Kidney (tissue), 22 donors: ENCODE measurements at places on chromosomes 11 and 22. TPM values are rescaled to one million over a fixed set of nuclear protein-coding genes. Genes with fewer than 3 reads are reported as not detected.

DNA sequence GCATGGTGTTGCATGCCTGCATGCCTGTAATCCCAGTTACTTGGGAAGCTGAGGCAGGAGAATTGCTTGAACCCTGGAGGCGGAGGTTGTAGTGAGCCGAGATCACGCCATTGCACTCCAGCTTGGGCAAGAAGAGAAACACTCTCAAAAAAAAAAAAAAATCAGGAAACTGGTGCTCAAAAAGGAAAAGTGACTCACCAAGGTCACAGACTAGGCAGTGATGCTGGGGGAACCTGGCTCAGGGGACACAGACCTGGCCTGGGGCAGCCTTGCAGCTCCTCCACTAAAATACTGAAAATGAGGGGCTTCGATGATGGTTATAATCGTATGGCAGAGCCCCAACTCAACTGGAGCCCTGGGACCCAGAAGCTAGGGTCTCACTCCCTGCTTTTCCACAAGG lies 8.1 kb upstream of the SLC35E4 start:
- no peak for DNase-seq

- DNase-seq: no peak
Measured at GRCh38 chr11:38300570-38300969, 1702.5 kb upstream of the RAG2 start.

DNA sequence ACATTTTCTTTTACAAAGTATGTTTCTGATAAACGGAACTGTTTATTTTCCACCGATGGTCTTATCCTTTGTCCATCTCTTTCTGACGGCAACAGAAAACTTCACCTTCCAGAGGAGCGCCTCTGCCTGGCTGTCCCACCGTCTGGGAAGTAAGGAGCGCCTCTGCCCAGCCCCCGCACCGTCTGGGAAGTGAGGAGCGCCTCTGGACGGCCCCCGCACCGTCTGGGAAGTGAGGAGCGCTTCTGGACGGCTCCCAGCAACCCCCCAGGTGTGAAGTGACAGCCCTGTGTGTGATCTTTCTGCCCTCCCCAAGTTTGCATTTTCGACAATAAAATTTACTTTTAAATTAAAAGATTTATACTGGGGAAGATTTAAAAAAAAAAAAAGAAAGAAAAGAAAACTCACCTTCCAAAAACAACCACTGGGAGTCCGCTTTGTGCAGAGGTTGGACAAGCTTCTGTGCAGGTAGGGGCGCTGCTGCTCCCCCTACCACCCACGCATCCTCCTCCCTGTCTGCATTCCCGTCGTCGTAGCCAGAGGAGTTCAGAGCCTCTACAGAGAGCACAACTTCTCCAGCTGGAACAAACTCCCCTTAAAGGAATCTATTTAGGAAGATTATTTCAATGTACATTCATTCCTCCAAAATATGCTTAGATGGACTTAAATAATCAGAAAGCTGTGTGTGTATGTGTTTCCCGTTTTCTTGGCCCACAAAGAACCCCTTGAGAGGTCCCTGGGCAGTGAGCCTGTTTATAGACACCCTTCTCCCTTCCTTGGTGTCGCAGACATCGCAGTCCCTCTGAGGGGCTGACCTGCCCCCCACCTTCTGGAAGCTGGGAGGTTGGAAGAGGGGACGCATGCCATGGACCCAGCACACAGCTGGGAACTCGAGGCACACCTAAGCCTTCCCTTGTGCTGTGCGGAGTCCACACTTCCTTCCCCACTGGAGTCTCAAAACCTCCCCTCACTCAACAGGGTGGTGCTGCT lies 849 bp upstream of the APOBEC3B start:
- peak; percentile 79 for DNase-seq

DNA sequence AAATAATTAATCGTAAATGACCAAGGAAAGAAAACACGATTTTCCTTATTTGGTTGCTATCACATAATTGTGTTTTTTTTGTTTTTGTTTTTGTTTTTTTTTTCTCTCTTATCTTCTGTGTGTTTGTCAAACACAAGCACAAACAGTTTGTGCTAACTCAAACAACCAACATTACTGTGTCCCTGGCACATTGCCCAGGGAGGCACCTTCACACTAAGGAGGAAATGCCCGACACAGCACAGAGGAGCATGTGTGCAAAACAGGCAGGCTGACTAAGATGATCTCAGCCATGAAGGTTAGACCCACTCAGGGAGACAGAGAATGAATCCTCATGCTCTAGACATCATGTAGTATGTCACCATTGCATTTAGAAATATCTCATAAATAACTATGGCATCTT lies 130.1 kb downstream of the SOX6 start:
- DNase-seq: peak; percentile 52

- DNase-seq: no peak
Measured at GRCh38 chr11:14223636-14224288, 135.2 kb downstream of the RRAS2 start.

DNA sequence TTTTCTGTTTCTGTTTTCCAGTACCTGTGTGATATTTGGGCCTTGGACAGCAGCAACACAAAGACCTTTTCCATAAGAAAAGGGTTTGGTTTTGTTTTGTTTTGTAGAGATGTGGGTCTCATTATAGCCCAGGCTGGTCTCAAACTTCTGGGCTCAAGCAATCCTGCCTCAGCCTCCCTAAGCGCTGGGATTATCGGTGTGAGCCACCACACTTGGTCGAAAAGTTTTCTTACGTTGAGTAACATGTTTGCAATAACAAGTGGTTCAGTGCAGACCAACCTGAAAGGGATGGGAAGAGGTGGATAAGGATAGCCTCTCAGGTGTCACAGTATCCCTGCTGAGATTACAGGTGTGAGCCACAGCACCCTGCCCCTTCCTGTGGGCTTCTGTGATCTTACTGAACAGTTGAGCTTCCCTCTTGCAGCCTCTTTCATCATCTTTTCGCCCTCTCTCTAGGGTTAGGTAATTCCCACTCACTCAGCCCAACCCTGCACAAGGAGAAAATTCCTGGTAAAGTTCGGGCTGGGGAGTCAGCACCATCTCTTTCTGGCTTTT lies 3.5 kb upstream of the MRPL48 start:
- DNase-seq: no peak

GRCh38 chr11:124315052-124315451 lies 1.3 kb upstream of the OR8D1 start:
- no peak for DNase-seq

GRCh38 chr11:44179173-44179572 lies 83.7 kb downstream of the EXT2 start:
- no peak for DNase-seq

- DNase-seq: no peak
Measured at GRCh38 chr11:4514196-4514595, 30.8 kb upstream of the OR52M1 start.

GRCh38 chr22:23912293-23912903 lies 18.2 kb downstream of the MIF start:
- DNase-seq: no peak

DNA sequence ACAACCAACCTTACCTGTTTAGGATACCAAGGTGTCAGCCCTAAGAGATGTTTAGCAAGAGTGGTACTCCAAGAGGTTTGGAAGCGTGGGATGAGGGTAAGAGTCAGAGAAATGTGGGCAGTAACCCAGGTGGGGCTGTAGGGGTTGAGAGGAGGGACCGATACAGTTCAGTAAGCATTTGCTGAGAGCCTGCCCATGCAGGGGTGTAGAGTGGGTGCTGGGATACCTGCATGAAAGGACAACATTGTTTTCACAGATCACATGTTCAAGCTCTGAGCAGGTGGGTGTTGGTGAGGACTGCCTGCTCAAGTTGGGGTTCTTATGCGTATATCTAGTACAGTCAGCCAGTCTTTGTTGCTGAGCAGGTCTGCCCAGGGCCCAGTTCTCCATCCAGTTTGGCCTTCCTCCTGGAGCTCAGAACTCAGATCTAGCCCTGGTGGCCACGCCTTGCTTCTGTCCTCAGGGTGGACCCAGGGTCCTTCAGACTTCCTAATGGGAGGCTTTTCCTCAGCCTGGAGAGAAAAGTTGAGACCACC lies 14.8 kb downstream of the PPFIBP2 start:
- no peak for DNase-seq

- no peak for DNase-seq
Measured at GRCh38 chr11:70474710-70475109, 76.4 kb downstream of the CTTN start.

GRCh38 chr11:124798991-124799347 lies 1.2 kb downstream of the MSANTD2 start:
- DNase-seq: peak; percentile 44

DNA sequence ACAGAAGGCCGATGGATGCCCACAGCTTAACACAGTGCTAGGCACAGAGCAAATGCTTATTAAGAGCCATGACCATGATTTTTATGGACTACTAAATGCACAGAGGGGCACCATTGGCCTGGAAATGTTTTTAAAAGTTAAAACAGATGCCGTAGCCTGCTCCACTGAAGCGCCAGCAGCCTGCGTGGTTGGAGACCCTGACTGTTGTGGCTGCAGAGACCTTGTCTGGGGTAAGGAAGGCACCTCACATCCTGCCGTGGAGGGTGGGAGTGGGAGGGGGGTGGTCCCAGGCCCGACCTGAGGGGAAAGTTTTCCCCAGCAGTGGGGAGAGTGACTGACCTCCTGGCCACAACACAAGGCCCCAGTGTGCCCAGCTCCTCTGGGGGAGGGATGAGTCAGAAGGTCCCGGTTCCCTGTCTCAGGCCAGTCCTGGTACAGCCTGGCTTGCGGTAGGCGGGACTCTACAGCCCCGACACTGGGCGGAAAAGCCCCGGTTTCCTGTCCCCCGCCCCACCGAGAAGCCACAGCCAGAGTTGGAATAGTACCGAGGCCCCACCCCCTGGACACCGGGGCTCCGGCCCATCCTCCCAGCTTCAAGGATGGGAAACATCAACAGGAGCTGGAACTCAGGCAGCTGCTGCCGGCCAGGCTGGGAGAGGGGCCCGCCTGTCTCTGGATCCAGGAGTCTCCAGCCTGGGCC lies 7.0 kb downstream of the CHST1 start:
- DNase-seq: peak; percentile 72

GRCh38 chr11:36212564-36213392 lies 76.4 kb downstream of the COMMD9 start:
- DNase-seq: peak; percentile 61

DNA sequence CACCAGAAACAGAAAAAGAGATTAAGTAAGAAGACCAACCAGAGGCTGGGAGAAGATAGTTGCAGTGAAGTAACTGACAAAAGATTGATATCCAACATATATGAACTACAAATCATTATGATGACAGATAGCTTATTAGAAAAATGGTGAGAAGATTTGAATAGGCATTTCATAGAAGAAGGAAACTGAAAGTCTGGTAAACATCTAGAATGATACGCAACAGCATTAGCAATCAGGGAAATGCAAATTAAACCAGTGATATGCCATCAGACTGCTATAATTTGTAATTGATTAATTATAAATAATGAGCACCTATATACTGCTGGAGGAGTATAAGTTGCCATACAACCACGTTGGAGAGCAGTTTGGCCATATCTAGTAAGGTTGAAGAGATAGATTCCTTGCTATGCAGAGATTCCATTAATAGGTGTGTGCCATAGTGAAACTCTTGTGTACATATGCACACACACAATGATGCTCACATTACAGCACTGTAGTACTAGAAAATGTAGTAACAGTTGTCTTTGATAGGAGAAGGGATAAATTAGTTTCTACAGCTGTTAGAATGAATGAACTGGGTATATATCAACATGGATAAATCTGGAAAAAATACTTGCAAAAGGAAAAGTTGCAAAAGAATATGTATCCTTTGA lies 20.5 kb downstream of the RNF169 start:
- no peak for DNase-seq

DNA sequence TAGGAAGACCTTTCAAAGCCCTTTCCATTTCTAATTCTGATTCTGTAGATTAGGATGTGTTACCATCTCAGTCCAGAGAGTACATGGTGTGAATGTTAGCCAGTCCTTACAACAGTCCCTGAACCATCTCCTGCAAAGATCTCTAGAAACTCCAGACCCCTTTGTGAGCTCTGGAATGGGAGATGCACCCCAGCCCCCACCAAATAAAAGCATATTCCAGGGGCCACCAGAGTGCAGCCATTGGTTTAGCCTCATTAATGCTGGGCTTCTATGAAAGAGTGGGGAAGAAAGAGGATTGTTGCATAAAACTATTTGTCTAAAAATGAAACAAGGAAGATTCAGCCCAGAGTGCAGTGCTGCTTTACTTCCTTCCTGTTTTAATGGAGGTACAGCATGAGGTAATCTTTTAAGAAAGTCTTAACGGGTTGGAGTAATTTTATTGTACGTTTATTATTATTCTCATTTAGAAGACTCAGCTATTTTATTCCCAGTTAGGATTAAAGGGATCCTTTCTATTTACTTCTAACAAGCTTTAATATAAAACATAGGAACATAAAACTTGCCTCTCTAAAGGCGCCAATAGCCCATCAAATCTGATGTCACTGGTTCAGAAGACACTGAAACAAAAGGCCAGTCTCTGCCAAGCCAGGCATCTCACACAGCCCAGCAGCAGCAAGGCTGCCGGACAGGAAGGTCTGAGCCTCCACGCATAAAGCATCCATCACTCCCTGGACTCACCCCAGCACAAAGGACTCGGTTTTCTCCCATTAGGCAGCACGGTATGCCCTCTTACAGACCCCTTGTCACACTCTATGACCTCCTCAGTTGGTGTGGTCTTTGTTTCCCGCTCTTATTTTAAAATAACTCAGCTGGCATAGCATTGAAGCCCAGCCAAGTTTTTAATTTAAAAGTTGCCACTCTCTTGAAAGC lies 203.9 kb upstream of the BLID start:
- DNase-seq: peak; percentile 67

GRCh38 chr22:34669001-34669400 lies 397.0 kb upstream of the ISX start:
- DNase-seq: no peak

DNA sequence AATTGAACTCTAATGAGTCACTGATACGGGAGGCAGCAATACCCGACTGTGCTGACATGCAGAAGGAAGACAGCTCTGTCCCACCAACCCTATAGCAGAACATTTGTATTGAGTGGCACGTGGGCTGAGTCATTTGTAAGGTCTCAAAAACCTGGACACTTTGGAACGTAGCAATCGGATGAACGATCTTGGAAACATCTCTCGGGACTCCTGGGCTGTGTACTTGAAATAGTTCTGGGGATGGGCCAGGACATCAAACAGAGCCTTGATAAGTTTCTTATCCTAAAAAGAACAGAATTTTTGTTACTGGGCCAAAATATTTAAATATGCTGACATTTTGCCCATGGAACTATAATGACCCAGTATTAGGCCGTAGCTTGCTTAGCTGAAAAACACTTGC lies 17.1 kb upstream of the NRIP3 start:
- no peak for DNase-seq

GRCh38 chr11:43399983-43400630 lies 41.4 kb downstream of the TTC17 start:
- no peak for DNase-seq

- DNase-seq: no peak
Measured at GRCh38 chr22:32119568-32120235, 39.4 kb downstream of the C22orf42 start.

GRCh38 chr11:69892986-69893555 lies 73.9 kb upstream of the FGF3 start:
- no peak for DNase-seq

The OR5A1 gene
- polyA plus RNA-seq: not detected

The NLRP10 gene
- polyA plus RNA-seq: not detected

The CEND1 gene
- polyA plus RNA-seq: 3.6 TPM

The SULT4A1 gene
- 0.52 TPM for polyA plus RNA-seq

The BAIAP2L2 gene
- polyA plus RNA-seq: 27.8 TPM

The GP1BB gene
- polyA plus RNA-seq: 4.1 TPM

The TMEM258 gene
- 228 TPM for polyA plus RNA-seq

The FOLH1 gene
- polyA plus RNA-seq: 12.3 TPM

The LIMK2 gene
- 20.3 TPM for polyA plus RNA-seq

The COPB1 gene
- polyA plus RNA-seq: 54.9 TPM

The RGL4 gene
- polyA plus RNA-seq: 0.80 TPM

The OR52A1 gene
- polyA plus RNA-seq: not detected

The FLRT1 gene
- 1.5 TPM for polyA plus RNA-seq

The DNHD1 gene
- 3.5 TPM for polyA plus RNA-seq

The DERL3 gene
- polyA plus RNA-seq: 3.1 TPM
